ENCODE measurements at places on chromosomes 4 and X.

DNA sequence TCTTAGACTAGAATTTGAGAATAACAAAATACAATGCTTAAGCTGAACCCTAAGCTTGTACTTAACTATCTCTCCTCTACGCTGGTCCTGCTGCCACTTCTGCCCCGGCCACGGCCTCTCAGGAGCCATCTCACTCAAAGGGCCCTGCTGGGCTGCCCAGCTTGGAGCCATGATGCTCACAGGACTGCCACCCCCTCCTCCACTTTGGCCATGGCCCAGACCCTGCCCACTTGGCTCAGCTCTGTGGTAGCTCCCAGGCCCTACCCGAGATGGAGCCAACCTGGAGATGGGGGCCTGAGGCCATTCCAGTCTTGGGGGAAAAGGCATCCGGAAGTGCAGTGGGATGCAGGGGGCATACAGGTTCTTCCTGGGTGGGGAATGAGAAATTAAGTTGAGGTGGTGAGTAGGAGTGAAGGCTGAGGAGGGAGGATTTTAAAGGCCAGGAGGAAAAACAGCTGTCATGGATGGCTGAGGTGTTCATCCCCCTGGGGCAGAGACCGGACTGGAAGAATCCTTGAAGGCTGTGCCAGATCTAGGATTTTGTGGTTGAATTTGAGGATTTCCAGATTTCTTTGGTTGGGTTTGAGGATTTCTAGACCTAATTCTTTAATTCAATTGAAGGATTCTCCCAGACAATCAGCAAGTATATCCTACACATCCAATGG lies 824 bp downstream of the SASH3 start:
- no peak for DNase-seq

DNA sequence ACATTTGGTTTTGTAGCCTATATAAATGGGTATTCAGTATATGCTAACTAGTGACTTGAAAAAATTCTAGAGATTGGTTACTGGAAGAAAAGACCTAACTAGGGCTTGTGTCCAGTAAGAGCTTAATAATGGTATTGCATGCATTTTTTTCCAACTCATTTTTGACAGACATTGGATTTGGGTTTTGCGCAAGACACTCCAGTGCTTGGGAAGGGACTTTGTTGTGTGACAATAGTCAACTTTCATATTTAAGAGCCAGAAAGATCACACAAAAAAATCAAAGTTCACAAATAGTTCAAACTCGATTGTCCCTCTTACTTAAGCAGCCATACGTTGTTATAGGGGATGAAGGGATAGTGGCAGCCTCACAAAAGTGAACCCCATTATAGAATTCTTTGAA lies 1.2 kb upstream of the HSD17B11 start:
- DNase-seq: no peak

DNA sequence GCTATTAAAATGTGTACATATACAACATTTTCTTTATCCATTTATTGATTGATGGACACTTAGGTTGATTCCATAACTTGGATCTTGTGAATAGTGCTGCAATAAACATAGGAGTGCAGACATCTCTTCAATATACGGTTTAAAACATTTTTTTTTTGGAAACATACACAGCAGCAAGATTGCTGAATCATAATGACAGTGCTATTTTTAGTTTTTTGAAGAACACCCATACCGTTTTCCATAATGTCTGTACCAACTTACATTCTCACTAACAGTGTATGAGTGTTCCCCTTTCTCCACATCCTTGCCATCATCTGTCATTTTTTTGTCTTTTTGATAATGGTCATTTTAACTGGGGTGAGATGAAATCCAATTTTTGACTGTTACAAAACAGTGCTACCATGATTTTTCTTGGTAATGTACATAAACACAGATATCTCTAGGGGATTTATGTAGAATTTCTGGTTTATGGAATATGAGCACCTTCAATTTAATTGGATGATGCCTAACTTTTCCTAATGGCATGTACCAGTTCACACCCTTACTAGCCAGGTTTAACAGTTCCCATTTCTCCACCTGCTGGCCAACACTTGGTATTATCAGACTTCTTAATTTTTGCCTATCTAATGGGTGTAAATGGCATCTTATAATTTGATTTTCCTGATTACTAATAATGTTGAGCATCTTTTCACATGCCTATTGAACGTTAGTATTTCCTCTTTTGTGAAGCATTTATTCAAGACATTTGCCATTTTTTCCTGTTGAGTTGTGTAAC lies 21.0 kb upstream of the TMSB15B start:
- peak; percentile 2 for DNase-seq

DNA sequence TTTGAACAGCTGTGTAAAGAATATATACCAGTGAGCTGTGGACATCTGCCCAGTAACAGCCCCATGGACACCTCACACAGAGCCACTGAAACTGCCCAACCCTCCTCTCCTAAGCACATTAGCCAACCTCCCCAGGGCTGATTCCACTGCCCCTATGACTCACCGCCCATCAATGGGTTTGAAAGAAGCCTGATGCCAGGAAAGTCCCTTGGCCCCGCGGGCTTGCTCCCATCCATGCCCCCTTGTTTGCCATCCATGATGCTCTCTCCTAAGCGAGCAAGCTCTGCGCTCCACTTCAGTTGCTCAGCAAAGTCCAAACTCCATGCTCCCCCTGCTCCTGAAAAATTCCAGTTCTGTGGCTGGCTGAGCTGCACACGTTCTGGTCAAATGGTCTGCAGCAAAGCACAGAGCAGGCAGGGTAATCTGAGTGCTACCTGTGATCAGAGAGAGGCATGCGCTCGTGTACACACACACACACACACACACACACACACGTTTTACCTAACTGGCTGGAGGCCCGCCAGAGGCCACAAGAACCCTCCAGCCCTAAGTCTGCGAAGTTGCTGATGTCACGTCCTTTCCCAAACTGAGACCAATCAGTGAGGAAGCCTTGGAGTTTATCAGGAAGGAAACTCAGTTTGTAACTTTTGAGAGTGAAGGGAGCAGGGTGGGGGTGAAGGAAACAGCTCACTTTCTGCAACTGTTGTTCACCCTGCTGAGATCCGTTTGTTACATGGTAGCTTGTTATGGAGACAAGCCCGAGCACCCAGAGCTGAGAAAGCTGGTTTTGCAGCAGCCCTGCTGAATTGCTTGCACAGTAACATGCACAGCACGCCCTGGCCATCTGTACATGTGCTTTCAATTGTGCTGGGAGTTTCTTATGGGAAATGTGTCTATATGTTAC lies at the start of gene ASB9:
Gene ASB9 (minus strand): TSS at position 466 of the 904 bp plus-strand sequence. CDS start 209 bp downstream, at position 257.
- DNase-seq: peak; percentile 48

- no peak for DNase-seq
Measured at GRCh38 chrX:2416851-2417604, 83.7 kb downstream of the DHRSX start.

DNA sequence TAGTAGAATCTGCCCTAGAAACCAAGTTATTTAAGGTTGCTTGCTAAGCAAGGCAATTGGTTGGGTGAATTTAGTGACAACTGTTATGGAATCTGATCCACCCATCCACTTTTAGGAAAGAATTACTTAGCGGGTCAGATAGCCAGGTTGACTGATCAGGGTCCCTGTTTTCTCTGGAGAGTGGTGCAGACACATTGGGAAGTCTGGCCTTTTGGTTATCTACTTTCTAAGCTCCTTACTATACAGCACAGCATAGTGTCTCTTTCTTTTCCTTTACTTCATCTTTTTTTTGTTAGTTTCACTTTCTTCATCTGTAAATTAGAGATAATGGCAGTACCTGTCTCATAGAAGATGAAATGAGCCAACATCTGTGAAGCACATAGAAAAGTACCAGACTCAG lies 7.4 kb downstream of the HERC3 start:
- DNase-seq: no peak

- DNase-seq: no peak
Measured at GRCh38 chrX:45191820-45192409, 8.8 kb downstream of the DIPK2B start.

DNA sequence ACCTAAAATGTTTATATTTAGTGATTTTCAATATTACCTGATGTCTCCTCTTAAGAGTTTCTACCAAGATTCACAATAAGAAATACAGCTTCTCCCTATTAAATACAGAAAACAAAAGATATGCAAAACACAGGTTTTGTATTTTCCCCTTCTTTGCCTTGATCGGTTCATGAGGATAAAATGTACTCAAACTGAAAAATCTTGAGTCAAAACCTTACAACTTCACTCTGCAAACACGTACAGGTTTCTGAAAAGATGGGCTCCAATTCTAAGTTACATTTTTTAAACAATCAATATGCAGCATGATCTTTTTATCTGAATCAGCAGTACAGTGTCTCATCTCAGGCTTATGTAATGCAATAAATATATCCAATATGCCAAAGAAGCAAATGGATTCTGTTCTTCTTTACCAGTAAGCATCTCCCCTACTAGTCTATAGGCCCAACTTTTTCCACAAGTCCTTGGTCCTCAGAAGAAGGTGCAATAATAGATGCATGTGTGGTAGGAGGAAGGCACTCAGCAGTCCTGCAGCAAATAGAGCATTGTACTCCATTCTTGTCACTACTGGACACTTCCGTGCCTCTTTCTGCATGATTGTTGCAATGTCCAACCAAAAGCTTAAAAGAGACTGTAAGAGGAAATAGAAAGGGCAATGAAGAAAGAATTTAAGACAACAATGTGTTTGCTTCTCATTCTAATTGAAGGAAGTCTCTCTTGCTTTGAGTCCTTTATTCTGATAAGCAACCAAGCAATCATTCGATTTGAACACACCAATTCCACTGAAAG lies 3.2 kb downstream of the MAPK10 start:
- DNase-seq: no peak

- DNase-seq: peak; percentile 41
Measured at GRCh38 chrX:87728024-87728423, 210.4 kb downstream of the KLHL4 start.

DNA sequence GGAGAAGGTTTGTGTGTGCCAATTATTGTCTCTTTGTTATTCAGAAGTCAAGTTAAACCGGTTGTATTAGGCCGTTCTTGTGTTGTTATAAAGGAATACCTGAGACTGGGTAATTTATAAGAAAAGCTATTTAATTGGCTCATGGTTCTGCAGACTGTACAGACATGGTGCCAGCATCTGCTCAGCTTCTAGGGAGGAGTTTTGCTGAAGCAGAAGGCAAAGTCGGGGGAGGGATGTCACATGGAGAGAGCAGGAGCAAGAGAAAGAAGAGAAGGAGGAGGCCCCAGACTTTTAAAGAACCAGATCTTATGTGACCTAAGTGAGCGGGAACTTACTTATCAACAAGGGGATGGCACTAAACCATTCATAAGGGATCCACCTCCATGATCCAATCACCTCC lies 349.3 kb upstream of the PCDH18 start:
- DNase-seq: no peak

DNA sequence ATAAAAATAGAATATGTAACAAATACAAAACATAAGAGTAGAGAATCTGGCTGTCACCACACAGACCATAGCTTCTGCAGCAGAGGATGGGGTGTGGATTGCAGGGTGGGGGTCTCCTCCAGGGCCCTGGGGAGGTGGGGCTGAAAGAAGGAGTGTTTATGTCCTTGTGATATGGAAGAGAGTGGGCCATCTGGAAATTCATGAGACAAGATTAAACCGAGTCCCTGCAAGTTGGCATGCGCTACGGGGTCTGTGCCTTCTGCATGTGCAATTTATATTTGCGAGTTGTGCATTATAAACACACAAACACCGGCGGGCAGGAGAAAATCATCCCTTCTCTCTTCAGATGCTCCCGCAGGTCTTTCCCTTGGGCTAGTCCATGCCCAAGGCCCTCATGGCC lies 145.9 kb downstream of the EVC2 start:
- no peak for DNase-seq

DNA sequence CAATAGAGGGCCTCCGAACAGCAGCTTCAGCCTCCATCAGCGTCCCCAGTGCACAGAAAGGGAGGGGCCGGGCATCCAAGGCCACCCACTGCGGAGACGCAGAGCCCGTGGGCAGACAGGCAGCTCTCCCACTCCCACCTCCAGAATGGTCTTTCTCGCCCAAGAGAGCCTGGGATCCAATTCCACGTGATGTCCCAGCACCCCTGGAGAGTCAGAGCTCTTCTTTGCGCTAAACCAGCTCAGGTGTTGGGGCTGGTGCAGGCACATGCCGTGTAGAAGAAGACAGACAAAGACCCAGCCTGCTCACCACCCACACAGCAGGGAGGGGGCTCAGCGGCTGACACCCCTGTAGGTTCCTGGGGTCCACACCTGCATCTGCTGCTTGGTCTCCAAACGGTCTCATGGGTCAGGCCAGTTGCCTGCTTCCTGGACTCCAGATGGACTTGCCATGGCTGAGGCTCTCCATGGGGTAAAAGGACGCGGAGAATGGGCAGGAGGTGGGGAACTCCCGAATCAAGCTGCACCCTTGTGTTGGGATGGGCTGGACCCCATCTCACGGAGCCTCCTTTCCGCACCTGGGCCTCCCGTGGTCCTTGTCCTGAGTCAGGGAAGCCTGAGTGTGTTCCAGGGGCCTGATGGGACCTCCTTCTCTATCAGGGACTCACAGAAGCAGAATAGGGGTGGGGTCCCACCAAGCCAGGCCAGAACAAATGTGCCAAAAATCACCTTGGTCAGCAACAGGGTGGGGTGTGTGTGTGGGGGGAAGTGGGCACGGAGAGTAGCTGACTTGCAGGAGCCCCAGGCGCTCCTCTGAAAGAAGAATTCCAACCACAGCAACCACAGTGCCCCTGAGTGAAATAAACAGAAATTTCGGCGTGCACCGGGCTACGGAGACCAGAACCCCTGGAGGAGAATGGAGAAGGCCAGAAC lies 11.6 kb upstream of the ASMTL start:
- DNase-seq: no peak

- peak; percentile 5 for DNase-seq
Measured at GRCh38 chrX:3815896-3816664, 102.6 kb upstream of the PRKX start.

DNA sequence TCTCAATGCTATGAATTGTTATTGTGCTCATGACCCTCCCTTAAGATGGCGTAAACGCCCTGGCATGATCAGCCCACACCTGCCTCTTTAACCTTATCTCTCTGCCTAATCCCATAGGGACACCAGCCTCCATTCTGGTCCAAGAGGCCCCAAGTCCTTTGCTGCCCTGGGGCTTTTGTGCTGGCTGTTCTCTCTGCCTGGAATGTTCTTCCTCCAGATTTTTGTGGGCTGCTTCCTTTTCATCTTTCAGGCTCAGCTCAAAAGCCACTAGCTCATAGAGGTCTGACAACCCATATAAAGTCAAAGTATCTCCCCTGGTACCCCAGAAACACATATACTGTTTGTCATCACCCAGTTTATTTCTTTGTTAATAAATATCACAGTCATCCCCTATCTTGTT lies 42.4 kb downstream of the APLN start:
- no peak for DNase-seq

DNA sequence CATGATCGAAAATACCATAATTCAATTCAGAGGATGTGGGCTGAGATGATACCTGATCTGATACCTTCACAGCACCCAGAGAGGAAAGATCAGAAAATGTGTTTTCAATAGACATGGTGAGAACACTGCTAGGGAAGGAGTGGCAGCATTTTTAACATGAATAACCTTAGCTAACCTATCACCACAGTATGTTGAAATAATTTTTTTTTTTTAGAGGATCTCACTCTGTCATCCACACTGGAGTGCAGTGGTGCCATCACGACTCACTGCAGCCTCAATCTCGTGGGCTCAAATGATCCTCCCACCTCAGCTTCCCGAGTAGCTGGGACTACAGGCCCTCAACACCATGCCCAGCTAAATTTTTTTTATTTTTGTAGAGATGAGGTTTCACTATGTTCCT lies 90.5 kb upstream of the RAPGEF2 start:
- no peak for DNase-seq

GRCh38 chrX:47631676-47632075 lies 1.9 kb upstream of the CFP start:
- DNase-seq: no peak

- no peak for DNase-seq
Measured at GRCh38 chr4:83230928-83231327, 53.7 kb downstream of the COQ2 start.

- no peak for DNase-seq
Measured at GRCh38 chr4:83019794-83020494, 9.3 kb upstream of the LIN54 start.

Measured in urothelium cell line (cell line).